Activated naive CD4-positive, alpha-beta T cell (primary cell): ENCODE measurements at places on chromosomes 12 and 14.
A peak's percentile ranks its signal among the peaks of the same experiment; 100 is the strongest.

- DNase-seq: peak; percentile 1
Observed at GRCh38 chr12:81758421-81759189, 545 bp downstream of the PPFIA2 start.

GRCh38 chr14:42374332-42374731, 767.7 kb downstream of the LRFN5 start:
- no peak for DNase-seq

DNA sequence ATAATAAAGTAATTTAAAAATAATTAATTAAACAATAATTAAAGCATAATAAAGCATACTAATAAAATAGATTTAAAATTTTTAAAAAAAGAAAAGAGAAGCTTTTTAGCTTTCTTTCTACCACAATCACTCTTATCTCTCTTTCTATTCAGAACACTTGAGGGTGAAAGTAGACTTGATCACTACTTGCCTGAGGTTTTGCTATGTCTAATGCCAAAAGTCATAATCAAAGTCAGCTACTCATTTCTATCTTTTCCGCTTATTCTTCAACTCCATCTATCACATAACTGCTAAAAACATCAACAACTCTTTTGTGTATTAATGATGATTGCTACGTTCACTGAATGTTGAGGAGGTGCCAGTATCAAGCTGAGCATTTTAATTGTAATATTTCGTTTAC, 202.0 kb upstream of the KRR1 start:
- no peak for DNase-seq

- no peak for DNase-seq
Observed at GRCh38 chr14:104161602-104162367, 23.4 kb downstream of the KIF26A start.

DNA sequence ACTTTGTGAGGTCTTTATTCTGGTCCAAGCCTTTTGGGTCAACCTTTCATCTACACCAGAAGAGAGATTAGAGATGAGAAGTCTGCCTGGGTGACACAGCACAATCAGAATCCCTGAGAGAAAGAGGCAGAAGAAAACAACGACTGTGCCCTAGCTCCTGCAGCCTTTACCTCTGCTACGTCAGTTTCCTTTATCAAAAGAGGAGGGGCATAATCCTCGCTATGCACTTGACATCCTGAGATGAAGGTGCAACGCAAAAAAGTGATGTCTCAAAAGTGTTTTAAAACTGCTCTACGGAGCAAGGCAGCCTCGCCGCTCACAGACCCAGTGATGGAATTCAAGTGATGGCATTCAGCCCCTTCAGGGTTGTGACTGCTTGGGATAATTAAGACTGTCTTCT, 21.7 kb downstream of the ZDHHC22 start:
- DNase-seq: no peak

GRCh38 chr12:13277293-13277692, 80.8 kb downstream of the EMP1 start:
- DNase-seq: no peak

DNA sequence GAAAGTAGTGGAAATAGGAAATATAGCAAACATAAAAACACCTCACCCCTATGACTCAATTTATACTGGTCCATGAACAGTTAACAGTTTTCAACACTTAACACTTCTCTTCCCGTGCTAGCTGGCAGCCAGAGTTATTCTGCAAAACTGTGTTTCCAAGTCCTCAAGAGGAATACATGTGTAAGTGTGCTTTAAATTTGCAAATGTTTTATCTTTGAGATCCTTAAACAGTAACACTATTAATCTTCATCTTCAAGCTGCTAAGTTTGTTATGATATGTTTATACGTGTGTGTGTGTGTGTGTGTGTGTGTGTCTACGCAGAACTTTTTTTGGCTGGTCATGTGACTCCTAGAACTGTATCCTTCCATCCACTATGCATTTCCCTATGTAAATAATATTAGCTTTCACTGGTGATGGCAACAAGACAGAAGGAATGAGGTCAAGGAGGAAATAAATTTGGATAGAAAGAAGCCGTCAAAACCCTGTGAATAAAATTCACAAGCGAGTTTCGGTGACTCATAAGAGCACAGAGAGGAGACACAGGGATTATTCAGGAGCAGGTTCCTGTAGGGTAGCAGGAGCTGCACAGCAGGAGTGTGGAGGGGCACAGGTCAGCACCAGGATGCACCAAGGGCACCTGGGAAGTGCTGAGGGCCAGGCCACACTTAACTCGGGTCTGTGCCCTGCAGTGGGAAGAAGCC, 105.9 kb upstream of the ETV6 start:
- no peak for DNase-seq

DNA sequence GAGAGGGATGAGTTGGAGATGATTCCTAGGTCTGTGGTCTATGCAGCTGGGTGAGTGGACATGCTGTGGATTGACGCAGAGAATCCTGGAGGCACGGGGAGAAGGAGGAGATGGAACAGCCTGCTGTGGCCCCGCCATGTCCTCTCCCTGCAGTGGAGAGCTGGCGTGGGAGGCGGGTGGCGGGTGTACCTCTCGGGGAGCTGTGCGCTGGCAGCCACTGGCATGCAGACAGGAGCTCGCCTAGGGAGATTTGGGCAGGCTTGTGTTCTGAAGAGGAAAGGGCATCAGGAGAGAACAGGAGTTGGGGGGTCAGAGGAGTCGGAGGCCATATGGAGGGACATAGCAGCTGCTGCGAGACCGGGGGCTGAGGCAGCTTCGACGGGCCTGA, 56.1 kb downstream of the TECPR2 start:
- DNase-seq: no peak

GRCh38 chr12:120586206-120586605, 5.0 kb upstream of the POP5 start:
- DNase-seq: no peak

DNA sequence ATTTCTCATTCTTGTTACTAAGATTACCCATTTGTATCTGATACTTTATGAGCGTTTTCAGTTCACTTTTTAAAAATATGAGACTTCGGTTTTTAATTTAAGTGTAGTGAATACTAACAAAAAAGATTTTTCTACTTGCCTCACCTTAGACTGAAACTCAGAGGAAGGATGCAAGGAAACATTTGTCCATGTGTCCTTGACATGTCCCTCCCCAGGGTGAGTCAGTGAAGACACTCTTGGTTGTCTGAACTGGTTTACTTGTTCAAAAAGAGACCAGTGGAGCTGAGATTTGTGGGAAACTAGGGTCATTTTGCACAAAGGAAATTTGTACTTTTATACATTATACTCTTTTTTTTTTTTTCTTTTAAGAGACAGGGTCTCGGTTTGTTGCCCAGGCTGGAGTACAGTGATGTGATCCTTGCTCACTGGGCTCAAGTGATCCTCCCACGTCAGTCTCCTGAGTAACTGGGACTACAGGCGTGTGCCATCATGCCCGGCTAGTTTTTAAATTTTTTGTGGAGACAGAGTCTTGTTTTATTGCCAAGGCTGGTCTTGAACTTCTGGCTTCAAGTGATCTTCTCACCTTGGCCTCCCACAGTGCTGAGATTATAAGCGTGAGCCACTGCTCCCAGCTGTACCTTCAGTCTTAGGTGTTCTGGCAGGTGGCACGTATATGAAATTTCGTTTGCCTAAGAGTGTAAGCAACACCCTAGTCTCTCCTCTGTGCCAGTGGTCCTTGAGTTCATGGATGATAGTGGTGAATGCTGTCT, 56.7 kb downstream of the PPFIBP1 start:
- DNase-seq: no peak

GRCh38 chr14:68501614-68502052, 291.2 kb downstream of the ZFP36L1 start:
- DNase-seq: no peak

DNA sequence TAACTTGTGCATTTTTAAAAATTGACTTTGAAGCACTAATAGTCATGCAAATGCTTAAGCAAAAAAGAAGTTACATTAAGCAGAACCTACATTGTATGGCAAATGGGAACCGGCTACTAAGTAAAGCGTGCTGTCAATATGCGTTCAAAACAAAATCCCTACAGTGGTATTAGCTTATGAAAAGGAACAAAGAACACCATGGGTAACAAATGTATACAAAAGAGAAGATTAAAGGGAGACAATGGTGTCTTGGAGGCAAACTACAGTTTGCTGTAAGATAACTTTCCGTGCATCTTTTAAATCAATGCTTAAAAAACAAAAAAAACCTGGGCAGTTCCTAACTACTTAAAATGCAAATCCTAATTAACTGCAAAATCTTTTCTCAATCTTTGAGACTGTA, 10.5 kb downstream of the CDK2AP1 start:
- DNase-seq: no peak

- no peak for DNase-seq
Observed at GRCh38 chr14:39666386-39666785, 234.2 kb upstream of the FBXO33 start.

DNA sequence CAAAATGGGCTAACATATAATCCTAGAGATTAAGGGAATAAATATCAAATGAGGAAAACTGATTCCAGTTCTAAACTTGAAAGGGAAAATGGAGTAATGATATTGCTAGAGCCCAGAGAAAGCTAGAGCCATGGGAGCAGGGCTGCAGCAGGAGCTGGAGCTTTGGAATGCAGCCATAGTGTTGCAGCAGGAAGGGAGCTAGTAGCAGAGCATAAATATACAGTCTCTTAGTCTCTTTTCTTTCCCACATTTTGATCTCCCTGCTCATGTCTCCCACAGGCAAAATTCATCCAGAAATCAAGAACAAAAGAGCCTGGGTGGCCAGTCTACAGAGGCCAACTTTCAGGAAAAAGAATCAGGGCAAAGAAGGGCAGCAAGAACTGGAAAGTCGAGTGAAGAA, 253.7 kb downstream of the ATXN7L3B start:
- no peak for DNase-seq

DNA sequence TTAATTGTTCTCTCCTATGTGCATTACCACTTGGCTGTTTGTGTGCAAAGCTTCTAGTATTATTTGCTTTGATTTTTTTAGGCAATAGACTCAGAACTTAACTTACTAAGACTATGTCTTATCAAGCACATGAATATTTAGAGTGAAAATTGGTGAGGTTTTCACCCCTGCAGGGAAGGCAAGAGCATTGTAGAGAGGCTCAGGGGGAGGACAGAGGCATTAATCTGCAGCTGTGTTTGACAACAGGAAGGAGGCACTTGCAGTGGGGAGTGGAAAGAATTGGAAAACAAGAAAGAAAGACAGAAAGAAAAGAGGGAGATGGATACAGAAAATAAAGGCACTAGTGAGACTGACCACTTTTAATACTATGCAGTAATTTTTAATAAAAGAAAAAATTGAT, 431.6 kb downstream of the PDZRN4 start:
- no peak for DNase-seq

- no peak for DNase-seq
Observed at GRCh38 chr12:114093520-114093919, 127.4 kb upstream of the RBM19 start.

GRCh38 chr12:57169969-57170368, 22.6 kb upstream of the LRP1-AS start:
- DNase-seq: no peak

- no peak for DNase-seq
Observed at GRCh38 chr14:24609655-24610344, at the start of gene GZMH. Gene GZMH (minus strand): TSS chr14:24609685. CDS start chr14:24609613, 72 bp downstream.

GRCh38 chr12:77767756-77768343, 62.8 kb upstream of the NAV3 start:
- no peak for DNase-seq

DNA sequence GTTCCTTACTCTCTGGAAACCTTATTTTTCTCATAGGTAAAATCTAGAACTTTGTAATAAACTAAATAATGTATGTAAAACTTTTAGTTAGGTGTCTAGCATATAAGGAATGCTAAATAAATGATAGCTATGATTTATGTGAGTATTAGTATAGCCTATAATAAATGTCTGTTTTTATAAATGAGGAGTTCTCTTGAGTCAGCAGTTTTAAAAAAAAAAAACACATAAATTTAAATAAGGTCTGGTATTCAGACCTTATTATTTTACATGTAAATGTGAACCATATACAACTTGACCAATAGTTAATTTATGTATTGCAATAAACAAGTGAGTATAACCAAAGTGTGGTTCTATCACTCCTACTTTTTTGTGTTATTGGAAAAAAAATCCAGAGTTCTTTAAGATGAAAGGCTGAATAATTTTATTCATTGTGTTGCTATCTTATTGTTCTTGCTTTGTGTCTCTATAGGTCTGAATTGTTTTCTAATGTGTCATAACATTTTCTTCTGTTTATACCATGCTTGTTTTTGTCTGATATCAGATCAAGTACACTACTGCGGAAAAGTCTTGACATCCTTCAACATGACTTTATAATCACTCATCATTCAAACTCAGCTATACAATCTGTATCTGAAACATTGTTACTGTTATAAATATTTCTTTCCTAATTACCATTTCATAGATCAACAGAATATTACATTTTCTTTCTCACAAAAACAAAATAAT, 115.7 kb downstream of the RASSF9 start:
- no peak for DNase-seq

- no peak for DNase-seq
Observed at GRCh38 chr14:58772794-58773620, 135.2 kb downstream of the DACT1 start.

- DNase-seq: no peak
Observed at GRCh38 chr14:55733599-55733998, 153.6 kb downstream of the KTN1 start.

GRCh38 chr12:58321414-58321813, 380.0 kb downstream of the ATP23 start:
- no peak for DNase-seq

GRCh38 chr12:79016181-79016580, 151.6 kb downstream of the SYT1 start:
- DNase-seq: no peak

DNA sequence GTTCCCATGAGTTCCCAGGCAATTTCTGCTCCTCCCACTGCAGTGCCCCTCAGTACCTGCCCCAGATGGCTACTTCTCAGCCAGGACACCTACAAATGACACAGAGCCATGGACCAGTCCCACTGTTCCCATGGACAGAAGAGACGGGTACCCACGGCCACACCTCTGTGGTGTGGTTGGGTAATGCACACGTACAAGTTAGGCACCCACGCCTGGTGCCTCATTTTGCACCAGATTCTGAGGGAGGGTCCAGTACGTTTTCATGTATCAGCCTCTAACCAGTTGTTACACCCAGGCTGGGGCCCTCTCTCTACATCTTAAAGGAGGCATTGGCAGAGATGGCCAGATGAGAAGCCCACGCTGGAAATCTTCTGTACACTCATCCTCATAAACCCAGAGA, 114.0 kb downstream of the DICER1 start:
- no peak for DNase-seq

DNA sequence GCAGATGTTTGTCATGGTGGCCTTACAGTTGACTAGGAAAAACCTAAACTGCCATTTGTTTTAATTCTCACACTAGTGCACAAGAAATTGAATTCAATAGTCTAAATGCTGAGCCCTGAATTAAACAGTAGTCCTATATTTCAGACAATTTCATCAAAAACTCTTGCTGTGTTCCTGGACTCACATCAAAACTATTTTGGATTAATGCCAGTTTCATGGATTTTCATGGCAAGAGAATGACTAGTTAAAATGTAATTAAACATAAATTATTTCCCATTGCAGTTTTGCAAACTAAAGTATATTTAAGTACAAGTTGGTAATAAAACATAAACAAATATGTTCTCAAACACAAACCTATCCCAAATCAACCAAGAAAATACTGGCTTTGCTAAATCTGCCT, 468.0 kb upstream of the PRICKLE1 start:
- no peak for DNase-seq

GRCh38 chr12:117038023-117038680, 61.1 kb downstream of the TESC start:
- no peak for DNase-seq
